IMR-90 (cell line): ENCODE measurements at places on chromosomes 4 and X. TPM values are rescaled to one million over a fixed set of nuclear protein-coding genes. Genes with fewer than 3 reads are reported as not detected.
A peak's percentile ranks its signal among the peaks of the same experiment; 100 is the strongest.

Gene PABPC4L
- total RNA-seq: 0.72 and 1.1 TPM in 2 replicates

Gene HSD17B13
- under 0.01 TPM in 1 of 2 replicates, not detected in the other for total RNA-seq

Gene FOXP3
- total RNA-seq: not detected in 2 replicates

Gene CT45A5
- not detected in 2 replicates for total RNA-seq

Gene LONRF3
- total RNA-seq: not detected in 2 replicates

Gene ATP10D
- total RNA-seq: 90.3 and 135 TPM in 2 replicates

Gene TMSB15A
- 13.6 and 32.8 TPM in 2 replicates for total RNA-seq

Gene HELT
- total RNA-seq: not detected in 2 replicates

Gene HDX
- total RNA-seq: 11.4 and 11.8 TPM in 2 replicates

Gene PDZD4
- under 0.01 and 0.28 TPM in 2 replicates for total RNA-seq

Gene PDCL2
- not detected in 2 replicates for total RNA-seq

- DNase-seq: no peak
These were observed 36.5 kb upstream of the NUDT10 start for GRCh38 chrX:51296138-51296537.

GRCh38 chr4:41176340-41176739, 38.0 kb downstream of the APBB2 start:
- peak; percentile 81 for DNase-seq

GRCh38 chrX:148878371-148878770, 378.0 kb downstream of the AFF2 start:
- peak; percentile 69 for DNase-seq

DNA sequence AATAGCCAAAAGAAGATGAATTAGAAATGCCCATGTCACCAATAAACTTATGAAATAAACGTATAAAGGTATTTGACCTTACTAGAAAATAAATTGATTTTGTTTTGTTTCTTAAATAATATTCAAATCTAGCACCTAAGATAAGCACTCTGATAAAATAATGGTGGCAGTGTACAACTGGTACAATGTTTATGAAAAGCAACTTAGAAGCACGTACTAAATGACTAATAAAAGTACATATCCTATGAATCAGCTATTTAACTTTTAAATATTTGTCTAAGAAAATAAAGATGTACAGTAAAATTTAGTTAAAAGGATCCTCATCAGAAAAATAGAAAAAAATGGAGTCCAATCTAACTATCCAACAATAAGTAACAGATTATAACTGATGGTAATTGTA, 6.7 kb downstream of the MANBA start:
- peak; percentile 64 for DNase-seq

DNA sequence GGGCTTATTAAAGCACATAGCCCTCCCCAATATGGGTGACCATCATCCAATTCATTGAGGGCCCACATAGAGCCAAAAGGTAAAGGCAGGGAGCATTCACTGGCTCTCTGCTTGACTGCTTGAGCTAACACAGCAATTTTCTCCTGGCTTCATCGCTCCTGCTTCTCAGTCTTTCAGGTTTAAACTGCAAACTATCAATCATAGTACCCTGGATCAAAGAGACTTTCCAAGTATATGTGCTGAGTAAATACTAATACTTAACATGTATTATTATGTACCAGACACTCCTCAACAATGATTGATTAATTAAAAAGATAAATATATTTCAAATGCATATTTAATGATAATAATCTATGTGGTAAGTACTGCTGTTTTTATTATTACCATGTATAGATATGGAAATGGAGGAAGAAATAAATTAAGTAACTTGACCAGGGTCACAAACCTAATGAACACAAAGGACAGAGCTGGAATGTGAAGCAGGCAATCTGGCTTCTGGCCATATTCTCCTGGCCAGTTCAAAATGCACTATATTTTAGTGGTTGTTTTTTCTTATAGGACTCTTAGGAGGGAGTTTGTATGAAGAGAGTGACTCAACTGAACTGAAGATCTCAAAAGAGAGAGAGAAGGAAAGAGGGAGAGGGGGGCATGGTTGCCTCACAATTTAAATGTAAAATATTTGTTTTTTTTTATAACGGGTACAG, 1197.3 kb downstream of the TECRL start:
- DNase-seq: no peak

- no peak for DNase-seq
These were observed at the start of gene FAM9B for GRCh38 chrX:9033989-9034388. Gene FAM9B, minus strand, starts transcription at chrX:9034127. Its CDS starts 1,141 bp downstream, at chrX:9032986.

DNA sequence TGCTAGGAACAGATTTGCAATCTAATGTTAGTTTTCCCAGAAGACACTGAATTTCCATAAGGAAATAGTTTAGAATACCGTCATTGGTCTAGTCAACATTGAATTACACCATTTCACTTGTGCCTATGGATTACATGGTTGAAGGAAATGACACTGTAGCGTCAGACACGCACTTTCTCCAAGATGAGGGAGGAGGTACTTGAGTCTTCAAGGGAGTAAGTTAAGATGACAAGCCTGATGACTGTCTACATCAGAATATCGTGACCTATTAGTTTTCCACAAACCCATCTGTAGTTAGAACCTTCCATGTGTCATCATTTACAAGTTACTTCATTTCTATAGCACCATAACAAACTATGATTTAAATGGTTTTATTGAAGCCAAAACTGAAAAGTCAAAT, 153.7 kb downstream of the AMELX start:
- DNase-seq: peak; percentile 35

- peak; percentile 89 for DNase-seq
These were observed 48.0 kb upstream of the HDAC8 start for GRCh38 chrX:72620550-72621145.

- DNase-seq: no peak
These were observed 376.3 kb upstream of the LCORL start for GRCh38 chr4:18397681-18398390.

GRCh38 chr4:84366907-84367306, 132.2 kb downstream of the NKX6-1 start:
- DNase-seq: no peak

DNA sequence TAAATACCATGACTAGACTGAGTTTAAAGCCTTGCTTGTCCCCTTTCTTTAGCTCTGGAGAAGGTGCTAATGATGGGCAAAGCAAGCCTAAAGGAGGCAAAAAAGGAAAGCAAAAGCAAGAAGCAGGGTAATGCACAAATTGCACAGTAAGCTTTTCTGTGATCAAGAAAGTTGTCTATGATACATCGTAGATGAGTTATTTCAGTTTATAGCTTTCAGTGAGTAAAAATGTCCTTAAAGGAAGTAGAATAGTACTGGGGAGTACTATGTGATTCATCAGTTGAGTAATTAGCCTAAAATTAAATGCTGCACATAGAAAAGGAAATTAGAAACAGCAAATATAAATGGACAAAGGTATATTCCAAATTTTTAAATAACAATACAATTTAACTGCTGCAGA, 50.2 kb upstream of the PDE5A start:
- peak; percentile 50 for DNase-seq

- peak; percentile 18 for DNase-seq
These were observed 153.5 kb downstream of the KCNIP4 start for GRCh38 chr4:21795091-21795490.

DNA sequence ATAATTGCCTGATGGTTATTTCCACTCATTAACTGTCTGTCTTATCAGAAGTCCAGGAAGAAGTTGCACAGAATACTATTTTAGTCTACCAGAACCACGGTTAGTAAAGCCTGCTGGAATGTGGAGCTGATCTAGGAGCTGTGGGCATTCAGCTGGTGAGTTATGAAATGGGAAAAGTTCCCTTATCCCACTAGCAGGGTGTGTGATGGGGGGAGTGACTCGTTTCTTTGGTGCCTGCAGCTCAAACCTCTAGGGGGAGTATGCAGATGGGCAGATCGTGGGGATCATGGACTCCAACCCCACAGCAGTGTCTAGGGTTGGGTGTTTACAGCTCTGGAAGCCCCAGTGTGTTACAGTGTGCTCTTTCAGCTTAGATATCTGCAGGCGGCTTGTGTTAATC, 305.7 kb upstream of the BOD1L1 start:
- peak; percentile 77 for DNase-seq

DNA sequence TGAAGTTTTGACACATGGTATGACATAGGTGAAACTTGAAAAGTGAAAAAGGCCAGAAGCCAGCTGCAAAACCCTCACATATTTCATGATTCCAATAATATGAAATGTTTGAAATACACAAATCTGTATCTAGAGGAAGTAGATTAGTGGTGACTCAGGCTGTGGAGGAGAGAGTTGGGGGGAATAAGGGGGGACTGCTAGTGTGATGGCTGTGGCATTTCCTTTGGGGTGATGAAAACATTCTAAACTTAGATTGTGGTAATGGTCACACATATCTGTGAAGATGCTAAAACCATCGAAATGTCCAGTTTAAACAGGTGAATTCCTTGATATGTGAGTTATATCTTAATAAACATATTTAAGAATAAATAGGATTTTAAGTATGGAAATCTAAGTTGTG, 343.5 kb upstream of the SFRP2 start:
- DNase-seq: peak; percentile 2

DNA sequence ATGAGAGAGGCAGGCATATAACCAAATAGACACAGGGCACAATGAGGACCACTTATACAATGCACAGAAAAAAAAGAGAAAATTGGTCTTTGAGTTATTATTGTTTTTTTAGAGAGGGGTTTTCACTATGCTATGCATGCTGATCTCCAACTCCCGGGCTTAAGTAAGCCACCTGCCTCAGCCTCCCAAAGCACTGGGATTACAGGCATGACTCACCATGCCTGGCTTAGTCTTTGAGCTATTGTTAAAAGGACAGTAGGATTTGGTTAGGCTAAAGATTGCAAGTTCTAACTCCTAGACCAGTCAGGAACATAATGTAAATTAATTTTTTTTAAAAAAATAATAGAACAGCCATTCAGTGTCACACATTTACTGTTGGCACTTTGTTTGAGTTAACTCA, 340.1 kb downstream of the GPAT3 start:
- peak; percentile 50 for DNase-seq

GRCh38 chrX:29728639-29729038, 486.7 kb upstream of the MAGEB2 start:
- peak; percentile 56 for DNase-seq

DNA sequence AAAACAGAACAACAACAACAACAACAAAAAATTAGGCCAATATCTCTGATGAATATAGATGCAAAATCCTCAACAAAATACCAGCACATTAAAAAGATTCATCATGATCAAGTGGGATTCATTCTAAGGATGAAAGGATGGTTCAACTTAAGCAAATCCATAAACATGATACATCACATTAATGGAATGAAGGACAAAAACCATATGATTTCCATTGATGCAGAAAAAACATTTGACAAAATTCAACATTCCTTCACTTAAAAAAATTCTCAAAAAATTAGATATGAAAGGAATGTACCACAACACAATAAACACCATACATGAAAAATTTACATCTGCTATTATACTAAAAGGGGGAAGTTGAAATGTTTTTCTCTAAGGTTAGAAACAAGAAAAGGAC, 103.3 kb downstream of the IL15 start:
- DNase-seq: no peak

GRCh38 chr4:147829401-147830101, 97.7 kb downstream of the ARHGAP10 start:
- DNase-seq: peak; percentile 59

GRCh38 chr4:152968806-152969394, 32.8 kb downstream of the FHDC1 start:
- DNase-seq: peak; percentile 39

DNA sequence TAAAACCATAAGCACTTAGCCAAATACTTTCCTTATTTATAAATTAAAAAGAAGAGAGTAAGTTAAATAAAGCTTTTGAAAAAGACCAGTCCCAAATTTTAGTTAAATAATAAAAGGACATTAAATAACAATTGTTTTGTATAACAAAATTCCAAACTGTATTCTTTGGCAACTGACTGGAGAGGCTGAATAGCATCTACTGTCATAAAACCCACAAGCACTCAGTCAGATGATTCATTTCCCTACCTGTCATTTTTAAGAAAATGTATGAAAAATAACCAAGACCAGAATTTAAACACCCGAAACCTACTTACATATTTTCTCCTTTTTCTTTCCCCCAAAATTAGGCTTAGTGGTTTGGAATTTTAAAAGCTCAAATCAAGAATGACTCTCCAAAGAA, 32.5 kb upstream of the SMIM10L2A start:
- DNase-seq: no peak

GRCh38 chrX:84909151-84909550, 94.5 kb upstream of the APOOL start:
- DNase-seq: no peak

DNA sequence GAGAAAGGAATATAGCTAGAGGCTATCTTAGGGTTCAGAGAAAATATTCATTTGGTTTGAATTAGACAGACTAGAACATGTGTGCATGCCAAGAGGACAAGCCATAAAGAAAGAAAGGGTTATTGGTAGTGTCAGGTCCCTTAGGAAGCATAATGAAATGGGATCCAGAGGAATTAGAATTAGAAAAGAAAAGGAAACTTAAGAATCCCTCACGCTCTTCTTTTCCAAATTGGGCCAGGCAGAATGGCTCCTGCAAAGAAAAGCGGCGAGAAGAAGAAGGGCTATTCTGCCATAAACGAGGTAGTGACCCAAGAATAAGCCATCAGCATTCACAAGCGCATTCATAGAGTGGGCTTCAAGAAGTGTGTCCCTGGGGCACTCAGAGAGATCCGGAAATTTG, 4.9 kb upstream of the ABCG2 start:
- no peak for DNase-seq

GRCh38 chr4:137545461-137545861, 13.2 kb upstream of the PCDH18 start:
- peak; percentile 94 for DNase-seq

GRCh38 chr4:89909889-89910288, 15.2 kb downstream of the MMRN1 start:
- no peak for DNase-seq

- no peak for DNase-seq
These were observed 78.7 kb downstream of the ZNF827 start for GRCh38 chr4:145859926-145860325.

- DNase-seq: no peak
These were observed 14.2 kb downstream of the SORBS2 start for GRCh38 chr4:185797596-185798338.

DNA sequence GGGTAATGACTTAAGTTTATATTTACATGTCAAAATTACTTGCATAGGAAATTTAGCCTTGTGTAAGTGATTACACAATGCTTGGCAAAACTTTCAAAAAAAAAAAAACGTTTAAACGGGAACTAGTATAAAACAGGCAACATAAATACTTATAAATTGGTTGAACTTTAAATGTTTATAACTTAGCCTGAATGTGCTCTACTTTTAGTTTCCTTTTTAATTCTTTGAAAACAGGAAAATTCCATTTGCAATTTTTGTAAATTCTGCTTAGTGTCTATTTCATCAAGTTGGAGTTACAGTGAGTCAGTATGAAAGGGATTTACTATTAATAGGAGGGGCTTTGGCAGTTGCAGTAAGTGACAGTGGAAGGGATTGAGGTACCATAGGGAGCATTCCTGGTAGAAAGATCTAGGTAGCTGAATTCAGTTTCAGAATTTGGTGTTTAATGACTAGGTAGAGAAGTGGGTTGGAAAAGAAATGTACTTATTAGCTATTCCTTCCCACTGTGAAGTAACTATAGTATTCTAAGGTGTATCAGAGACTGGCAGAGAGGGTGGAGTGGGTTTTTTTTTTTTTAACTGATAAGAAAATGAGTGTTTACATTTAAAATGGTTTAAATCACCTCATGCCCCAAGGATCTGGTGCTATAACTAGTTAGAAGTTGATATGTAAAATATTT, 2.8 kb downstream of the STAG2 start:
- peak; percentile 43 for DNase-seq
